ENCODE measurements at places on chromosomes 1 and 21.

DNA sequence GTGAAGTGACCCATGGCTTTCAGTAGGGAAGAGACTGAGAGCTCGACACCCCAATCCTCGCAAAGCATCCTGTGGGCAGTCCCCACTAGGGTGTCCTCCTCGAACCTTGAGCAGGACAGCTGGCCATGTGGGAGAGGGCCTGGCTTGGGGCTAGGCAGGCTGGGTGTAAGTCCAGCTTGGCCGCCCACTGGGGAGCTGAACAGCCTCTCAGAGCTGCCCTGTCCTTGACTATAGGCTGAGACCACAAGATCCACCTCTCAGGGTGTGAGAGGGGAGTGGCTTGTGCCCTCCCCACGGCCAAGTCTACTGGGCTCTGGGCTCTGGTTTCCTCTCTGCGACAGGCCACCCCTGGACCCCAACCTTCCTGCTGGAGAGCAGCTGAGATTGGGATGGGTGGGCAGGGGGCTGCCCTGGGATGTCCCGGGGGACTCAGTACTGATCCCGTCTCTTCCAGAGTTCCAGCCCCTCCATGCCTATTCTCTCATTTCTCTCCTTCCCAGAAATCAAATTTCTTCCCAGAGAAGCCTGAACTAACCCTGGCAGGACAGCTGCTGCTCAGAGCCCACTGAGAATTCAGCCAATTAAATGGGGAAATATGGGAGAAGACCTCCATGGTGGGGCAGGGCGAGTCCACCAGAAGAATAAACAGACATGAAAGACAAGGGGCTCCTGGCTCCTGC is 282.9 kb downstream of the PTPRU start:
- DNase-seq = no peak

- no peak for DNase-seq
Measured at GRCh38 chr21:42621819-42622177, 31.6 kb upstream of the PDE9A start.

DNA sequence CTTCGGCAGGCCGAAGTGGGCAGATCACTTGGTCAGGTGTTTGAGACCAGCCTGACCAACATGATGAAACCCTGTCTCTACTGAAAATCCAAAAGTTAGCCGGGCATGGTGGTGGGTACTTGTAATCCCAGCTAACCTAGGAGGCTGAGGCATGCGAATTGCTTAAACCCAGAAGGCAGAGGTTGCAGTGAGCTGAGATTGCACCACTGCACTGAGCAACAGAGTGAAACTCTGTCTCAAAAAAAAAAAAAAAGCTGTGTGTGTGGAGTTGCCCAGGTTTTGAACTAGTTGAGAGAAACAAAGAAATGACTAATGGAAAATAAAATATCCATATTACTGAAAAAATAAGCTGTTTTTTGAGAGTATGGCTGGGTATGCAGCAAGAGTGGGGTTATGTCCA is 100.2 kb downstream of the GTF2B start:
- DNase-seq = no peak

- no peak for DNase-seq
Measured at GRCh38 chr21:22409571-22409970, 1411.4 kb downstream of the NCAM2 start.
